ENCODE measurements at places on chromosomes 12 and 14.

DNA sequence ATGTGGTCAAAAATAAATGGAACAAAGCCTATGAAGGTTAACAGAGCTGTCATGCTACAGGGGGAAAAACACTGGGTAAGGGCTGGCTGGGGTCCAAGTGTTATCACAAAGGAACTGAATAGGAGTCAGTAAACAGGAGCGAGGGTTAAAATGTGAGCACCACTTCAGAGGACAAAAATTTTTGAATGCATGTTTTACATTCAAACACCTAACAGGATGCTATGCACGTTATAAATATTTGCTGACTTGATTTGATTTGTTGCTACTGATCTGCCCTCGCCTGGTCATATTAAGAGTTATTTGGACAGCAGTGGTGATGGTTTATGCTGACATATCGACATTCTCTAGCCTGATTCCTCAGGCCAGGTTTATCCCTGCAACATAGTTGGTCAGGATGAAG, 7.4 kb upstream of the KTN1 start:
- no peak for DNase-seq

- no peak for DNase-seq
Observed at GRCh38 chr14:41350476-41350875, 256.2 kb upstream of the LRFN5 start.

DNA sequence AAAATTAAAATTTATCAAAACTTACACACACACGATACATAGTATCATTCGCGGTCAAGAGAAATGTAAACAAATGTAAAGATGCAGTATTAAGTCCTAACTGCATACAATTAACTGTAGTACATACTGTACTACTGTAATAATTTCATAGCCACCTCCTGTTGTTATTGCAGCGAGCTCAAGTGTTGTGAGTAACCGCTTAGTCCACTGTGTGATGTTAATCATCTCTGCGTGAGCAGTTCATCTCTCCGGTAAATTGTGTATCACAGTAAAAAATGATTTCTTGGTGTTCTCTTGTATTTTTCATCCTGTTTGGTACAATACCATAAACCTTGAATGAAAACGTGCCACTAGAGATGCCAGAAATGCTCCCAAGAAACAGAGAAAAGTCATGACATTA, 6.5 kb downstream of the EPS8 start:
- no peak for DNase-seq

- DNase-seq = peak; percentile 27
Observed at GRCh38 chr12:3135522-3136461, 58.6 kb downstream of the TSPAN9 start.

- DNase-seq = no peak
Observed at GRCh38 chr12:97862072-97862471, 399.5 kb downstream of the RMST start.

GRCh38 chr12:51341251-51342007, 5.0 kb downstream of the CELA1 start:
- DNase-seq = peak; percentile 69

DNA sequence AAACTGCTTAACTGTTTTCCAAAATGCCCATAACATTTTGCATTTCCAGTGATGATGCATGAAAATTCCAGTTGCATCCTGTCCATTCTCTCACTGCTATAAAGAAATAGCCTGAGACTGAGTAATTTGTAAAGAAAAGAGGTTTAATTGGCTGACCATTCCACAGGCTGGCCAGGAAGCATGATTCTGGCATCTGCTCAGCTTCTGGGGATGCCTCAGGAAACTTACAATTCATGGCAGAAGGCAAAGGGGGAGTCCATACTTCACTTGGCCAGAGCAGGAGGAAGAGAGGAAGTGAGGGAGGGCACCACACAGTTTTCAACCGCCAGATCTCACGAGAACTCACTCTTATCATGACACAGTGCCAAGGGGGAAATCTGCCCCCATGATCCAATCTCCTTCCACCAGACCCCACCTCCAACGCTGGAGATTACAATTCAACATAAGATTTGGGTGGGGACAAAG, 18.2 kb upstream of the CLEC2D start:
- DNase-seq = peak; percentile 37

DNA sequence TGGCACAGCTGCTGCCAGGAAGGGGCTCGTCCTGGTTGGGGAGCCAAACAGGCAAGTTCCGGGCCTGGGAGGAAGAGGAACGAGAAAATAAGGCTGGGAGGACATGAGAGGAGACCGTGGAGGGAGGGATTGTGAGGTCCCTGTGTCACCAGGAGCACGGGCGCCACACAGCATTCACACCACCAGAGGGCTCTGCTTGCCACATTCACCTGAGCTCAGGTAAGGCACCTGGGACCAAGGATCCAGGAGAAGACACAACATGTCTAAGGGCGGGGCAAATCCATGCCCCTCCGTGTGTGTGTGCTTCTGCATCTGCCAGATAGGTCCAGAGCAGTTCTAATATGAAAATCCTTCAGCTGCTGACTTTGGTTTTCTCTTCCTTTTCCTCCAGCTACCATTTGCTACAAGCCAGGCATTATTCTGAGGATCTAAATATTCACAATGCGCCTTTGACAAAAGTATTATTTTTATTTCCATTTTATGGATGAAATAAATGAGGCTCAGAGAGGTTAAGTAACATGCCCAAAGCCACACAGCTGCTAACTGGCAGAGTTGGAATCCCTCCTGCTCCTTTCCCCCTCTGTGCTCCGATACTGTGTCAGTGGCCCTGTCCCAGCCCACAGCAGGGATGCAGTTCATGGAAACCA, 14.6 kb downstream of the RAPGEF3 start:
- peak; percentile 53 for DNase-seq

DNA sequence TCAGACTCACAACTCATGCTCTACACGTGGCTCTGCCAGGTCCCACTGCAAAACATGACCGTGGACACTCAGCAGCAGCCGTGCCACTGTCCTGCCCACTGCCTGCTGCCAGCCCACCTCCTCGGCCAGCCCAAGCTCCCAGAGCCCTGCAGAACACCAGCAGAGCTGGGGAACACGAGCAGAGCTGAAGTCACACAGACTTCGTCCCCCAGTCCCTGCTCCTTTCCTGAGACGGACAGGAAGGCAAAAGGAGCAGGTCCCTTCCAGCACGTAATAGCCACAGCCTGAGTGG, 152.1 kb downstream of the DPF3 start:
- no peak for DNase-seq

GRCh38 chr12:76029982-76030340, 1.6 kb downstream of the PHLDA1 start:
- no peak for DNase-seq

- DNase-seq = no peak
Observed at GRCh38 chr12:56517854-56518253, 3.8 kb upstream of the RBMS2 start.

DNA sequence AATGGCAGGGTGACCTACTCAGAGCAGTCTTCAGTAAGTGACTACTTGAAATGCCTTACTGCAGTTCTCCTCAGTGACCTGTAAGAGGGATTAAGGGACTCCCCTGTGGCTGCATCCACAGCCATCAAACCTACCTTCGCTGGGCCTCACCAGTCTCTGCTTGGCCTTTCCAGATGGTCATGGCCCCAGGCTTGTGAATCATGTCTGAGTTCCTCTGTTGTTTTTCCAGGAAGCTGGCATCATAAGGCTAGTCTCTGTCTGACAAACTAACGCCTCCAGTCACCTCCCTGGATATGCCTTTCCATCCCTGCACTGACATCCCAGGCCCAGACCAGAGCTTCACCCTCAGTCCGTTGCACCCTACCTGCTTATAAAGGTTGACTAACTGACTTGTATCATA, 14.0 kb downstream of the RNASE2 start:
- DNase-seq = no peak

- DNase-seq = no peak
Observed at GRCh38 chr12:92995258-92995903, 66.3 kb upstream of the EEA1 start.

GRCh38 chr14:46988312-46988711, 336.7 kb upstream of the RPL10L start:
- no peak for DNase-seq

DNA sequence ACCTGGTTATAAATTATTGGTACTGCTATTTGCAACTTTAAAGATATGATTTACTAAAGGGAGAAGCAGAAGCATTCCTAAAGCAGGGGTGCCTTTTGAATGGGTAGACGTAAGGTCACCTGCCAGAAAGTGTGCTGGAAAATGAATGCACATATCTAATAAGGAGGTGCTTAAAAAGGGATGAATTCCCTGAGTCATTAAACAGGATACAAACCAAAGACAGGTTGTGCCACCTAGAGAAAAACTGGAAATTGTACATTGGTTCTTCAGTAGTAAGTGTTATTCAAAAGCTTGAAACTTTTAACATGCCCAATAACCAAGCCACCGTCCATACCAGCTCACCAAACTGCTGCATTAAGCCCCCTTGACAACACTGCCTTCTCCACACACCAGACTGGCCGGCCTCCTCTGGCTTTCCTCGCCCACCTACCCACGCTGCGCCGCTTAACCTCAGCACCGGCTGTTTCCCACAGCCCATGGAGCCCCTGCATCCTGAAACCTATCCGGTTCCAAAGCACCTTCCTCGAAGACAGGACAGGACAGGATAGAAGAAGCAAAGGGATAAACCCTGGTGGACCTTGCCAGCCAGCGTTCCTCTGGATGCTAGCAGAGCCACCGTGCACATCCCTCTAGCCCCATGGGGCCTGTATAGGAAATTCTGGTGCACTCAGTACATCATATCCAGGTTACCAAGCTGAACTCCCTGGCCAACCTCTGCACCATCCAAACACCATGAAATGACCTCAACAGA, 201.5 kb upstream of the CAND1 start:
- DNase-seq = no peak

GRCh38 chr12:130126023-130126432, 36.2 kb upstream of the FZD10 start:
- DNase-seq = no peak

DNA sequence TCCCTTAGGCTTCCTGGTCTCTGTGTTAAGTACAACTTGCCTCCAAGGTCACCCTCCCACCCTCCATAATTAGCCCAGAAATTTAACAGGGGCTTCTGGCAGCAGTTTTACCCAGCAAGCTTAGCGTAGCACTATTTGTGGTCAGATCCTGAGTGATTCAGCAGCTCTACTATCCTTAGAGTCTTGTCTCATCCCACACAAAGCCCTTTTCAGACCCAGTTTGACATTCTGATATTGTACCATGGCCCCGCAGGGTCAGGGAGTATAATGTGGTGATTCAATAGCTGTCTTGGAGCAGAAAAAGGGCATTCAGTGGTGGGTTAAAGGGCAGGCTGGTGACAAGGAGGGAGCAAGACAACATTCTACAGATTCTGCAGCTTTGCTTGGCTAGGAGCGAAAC, 153.8 kb upstream of the DDHD1 start:
- DNase-seq = no peak

GRCh38 chr12:57225680-57226210, 3.8 kb upstream of the SHMT2 start:
- DNase-seq = no peak

GRCh38 chr12:31751085-31751484, 22.3 kb upstream of the AMN1 start:
- DNase-seq = no peak

GRCh38 chr14:60051721-60052221, 40.0 kb upstream of the PCNX4 start:
- DNase-seq = peak; percentile 26

DNA sequence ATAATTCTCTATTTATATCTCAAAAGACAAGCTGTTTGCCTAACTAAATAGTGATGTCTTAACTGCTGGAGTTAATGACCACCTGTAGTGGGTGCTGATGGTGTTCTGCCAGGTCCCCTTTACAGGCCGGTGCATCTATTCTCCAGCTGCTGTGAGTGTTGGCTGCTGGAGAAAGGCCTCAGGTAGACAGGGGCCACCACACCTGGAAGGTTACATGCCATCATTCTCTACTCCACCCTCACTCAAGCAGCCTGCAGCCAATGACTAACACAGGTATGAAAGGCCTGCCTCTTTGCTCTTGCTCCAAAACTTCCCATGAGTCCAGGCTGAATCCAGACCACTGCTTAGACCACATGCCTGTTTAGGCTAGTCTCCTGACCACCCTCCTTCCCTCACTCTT, 73.9 kb downstream of the RPS6KA5 start:
- no peak for DNase-seq

GRCh38 chr12:7144414-7145120, 14.4 kb downstream of the CLSTN3 start:
- DNase-seq = no peak

GRCh38 chr14:68979021-68979721, at the start of gene ACTN1:
ACTN1 (minus strand) TSS chr14:68979302; CDS start chr14:68979056, 246 bp downstream.
- peak; percentile 55 for DNase-seq

- DNase-seq = no peak
Observed at GRCh38 chr12:85849344-85849743, 13.1 kb upstream of the RASSF9 start.

DNA sequence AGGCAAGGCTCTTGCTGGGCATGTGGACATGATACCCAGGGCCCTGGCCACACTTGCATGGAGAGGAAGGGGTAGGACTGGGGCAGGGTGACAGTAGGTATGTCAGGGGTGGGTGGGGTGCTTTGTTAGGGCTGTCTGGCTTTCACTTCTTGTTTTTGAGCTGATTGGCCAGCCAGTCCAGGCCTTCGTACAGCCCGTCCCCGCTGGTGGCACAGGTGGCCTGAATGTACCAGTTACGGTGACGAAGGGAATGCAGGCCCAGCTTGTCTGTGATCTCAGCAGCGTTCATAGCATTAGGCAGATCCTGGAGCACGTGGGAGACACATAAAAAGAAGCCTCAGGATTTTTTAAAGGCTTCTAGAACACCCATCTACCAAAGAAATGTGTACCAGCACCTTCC, 13.5 kb upstream of the FKBP11 start:
- no peak for DNase-seq

DNA sequence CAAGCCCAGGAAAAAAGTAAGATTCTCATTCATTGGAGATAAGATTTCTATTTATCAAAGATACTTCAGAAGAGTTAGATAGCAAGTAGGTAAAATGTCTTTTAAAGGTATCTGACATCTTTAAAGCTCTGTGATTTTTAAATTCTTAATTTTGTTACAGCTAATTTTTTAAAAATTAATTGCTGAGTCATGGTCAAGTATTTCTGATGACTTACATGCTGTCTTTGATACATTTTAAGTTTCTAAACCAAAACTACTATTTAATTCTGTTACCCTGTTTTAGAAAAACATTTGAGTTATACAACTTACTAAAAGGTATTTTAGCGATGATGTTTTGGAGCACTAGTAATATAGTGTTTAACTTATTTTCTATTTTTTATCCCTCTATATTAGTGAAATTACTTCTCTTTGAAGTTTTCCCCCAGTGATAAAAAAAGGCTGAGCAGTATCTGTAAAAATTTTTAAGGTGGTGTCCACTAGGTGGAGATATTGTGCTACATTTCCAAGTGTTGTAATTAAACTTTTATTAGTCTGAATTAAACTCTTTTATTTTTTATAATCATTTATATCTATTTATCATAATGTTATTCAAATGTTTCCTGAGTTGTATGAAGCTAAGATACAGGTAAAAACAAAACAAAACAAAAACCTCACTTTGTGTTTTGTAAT, 11.5 kb downstream of the ALG10 start:
- peak; percentile 10 for DNase-seq

DNA sequence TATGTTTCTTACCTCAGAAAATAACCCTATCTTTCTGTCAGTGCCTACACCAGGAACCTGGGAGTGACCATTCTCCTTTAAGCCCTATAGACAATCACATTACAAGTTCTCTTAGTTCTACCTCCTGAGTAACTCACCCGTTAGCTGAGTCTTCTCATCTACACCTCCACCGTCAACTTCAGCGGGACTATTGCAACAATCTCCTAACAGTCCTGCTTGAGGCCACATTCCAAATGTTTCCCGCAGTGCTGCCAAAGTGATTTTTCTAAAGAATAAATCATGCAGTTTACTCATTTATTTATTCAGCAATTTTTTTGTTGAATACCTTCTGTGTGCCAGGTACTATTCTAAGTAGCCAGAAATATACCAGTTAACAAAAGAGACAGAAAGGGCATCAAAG, 285.0 kb upstream of the GRIP1 start:
- DNase-seq = no peak

Data from central memory CD4-positive, alpha-beta T cell (primary cell).